Activated CD4-positive, alpha-beta T cell treated with anti-CD3 and anti-CD28 coated beads for 1 hour (primary cell): ENCODE measurements at places on chromosomes 6 and 20.

GRCh38 chr20:64039293-64040160 is 3.5 kb downstream of the C20orf204 start:
- DNase-seq, result no peak

- no peak for DNase-seq
These were observed 7.7 kb downstream of the BRPF3 start for GRCh38 chr6:36204068-36204753.

DNA sequence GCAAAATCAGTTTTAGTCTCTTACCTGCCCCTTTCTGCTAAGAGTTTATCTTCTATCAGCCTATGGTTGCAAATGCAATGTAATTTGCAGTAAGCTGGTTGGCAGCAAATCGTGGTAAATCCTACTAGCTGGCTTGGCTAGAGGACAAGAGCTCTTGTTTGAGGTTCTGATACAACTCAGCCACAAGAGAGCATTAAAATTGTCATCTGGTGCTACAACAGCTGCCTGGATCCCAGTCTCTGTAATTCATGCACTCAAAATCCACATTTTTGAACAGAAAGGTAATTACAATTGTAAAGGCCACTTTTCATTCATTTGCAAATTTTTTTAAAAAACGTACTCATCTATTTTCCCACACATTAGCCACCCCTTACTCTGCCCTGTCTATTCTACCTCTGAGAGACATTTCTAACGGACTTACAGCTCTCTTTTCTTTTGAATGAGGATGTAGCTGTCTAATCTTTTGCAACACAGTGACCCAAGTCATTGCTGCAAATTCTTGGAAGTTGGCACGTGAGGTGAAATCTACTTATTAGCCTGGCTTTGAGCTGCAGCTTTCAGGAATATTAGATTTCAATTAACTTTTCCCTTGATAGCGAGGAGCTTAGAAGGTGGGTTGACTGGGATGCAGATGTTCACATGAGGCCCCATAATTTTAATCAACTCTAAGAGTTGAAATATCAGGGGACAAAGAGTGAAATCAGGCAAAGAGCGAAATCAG is 54.0 kb upstream of the FAM184A start:
- DNase-seq, result no peak

GRCh38 chr20:7765221-7765620 is 175.0 kb downstream of the HAO1 start:
- no peak for DNase-seq

- no peak for DNase-seq
These were observed 150.4 kb downstream of the RNGTT start for GRCh38 chr6:88813045-88813444.

DNA sequence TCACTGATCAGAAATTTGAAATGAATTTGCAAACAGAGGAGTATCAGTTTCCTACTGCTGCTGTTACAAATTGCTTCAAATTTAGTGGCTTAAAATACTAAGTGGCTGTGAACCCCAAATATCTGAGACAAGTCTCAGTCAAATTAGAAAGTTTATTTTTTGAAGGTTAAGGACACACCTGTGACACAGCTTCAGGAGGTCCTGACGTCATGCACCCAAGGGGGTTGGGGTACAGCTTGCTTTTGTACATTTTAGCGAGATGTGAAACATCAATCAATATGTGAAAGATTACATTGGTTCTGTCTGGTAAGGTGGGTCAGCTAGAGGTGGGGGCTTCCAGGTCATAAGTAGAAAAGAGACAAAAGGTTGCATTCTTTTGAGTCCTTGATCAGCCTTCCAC is 21.4 kb upstream of the ZFP64 start:
- no peak for DNase-seq
